ENCODE measurements at places on chromosomes 7 and 10.

DNA sequence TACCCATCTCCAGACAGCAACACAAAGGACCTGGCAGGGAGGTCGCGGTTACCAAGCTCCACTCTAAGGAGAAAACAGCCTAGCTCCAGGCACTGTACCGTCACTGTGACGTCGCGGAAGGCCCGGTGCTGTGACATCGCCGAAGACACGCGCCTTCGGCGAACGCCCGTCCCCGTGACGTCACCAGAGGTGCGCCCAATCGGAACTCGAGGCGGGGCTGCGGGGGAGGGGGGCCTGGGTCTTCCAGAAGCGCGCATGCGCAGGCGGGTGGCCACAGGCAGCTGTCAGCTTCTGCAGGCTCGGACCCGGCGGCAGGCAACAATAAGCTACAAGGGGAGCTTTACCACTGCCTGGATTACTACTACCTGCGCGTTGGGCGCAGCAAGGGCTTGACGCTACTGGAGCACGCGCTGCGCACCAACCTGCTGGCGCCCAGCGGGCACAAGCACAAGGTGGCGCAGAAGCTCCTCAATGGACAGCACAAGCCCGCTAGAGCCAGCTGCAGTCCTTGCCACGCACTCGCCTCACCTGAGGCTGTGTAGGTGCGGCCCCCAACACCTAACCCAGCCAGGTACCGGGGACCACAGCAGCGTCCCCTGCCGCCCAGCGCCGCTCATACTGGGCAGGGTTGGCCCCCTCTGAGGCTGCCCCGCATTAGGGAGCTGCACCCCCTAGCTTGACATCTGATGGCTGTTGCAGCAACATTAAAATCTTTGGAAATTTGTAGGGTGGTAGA is 208.4 kb downstream of the TPST1 start:
- peak; percentile 41 for DNase-seq

DNA sequence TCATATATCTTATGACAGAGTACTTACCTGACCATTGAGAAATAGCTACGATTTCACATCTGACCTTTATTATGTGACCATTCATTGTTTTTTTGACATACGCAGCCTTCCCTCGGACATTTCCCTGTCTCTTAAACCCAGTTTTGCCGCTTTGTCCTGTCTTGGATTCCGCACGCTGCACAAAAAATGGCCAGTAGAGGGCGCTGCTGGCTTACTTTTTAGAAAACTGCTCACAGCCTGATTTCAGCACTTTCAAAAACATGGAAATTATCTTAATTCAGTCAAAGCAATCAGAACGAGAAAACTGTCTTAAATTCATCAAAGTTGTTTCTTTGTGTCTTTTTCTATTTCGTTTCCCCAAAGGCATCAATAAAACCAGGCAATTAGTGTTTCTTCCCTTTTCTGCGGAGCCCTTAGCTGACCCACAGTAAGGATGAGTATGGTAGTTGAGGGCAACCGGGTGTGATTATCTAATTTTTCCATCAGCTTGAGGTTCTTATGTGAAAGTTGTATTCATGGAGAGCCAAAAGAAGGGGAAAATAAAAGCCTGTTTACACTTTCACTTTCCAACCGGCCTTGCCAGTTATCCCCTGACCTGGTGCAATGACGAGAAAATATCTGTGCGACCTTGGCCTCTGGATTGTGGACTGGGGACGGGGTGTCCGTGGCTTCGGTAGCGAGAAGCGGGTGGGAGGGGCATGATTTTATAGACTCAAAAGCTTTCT is 144.4 kb downstream of the DYNC1I1 start:
- DNase-seq = peak; percentile 30

DNA sequence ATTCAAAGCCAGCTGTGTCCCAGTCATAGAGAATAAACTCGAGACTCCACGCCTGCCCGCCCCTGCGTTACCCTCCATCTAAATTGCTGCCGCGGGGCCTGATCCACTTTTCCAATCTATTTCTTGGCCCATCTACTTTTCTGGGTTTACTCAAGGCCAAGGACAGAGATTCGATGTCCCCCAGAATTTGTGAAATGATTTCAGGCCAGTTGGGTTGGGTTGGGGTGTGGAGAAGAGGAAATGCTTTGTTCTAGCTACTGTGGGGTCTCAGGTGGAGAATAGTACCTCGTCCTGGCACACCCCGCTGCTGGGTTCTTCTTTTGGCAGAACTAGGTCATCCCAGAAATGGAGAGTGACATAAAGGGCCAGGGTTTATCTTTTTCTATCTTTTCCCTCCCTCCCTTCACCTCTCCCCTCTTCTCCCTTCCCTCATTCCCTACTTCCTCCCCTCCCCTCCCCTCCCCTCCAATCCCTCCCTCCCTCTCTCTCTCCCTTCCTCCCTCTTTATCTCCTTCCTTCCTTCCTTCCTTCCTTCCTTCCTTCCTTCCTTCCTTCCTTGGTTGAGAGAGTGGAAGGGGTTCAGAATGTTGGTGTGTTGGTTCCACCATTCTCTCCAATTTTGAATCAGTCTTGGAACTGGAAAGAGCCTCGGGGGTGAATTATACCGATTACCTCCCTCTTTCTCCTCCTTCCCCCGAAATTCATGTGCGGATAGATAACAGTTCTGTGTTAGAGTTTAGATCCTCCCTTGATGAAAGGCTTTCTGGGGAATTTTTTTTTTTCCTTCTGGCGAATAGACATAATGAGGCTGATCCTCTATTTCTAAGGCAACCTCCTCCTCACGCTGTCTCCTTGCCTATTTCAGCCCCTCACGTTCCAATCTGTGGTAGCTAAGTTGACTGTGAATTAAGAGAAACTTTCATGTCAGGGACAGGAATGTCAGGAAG is 1.2 kb upstream of the TMEM229A start:
- no peak for DNase-seq

GRCh38 chr10:34679177-34679576 is 135.9 kb downstream of the PARD3 start:
- DNase-seq = no peak

- no peak for DNase-seq
Measured at GRCh38 chr7:155483868-155484325, 26.0 kb downstream of the EN2 start.

GRCh38 chr7:144484445-144484844 is 81.0 kb upstream of the NOBOX start:
- no peak for DNase-seq

DNA sequence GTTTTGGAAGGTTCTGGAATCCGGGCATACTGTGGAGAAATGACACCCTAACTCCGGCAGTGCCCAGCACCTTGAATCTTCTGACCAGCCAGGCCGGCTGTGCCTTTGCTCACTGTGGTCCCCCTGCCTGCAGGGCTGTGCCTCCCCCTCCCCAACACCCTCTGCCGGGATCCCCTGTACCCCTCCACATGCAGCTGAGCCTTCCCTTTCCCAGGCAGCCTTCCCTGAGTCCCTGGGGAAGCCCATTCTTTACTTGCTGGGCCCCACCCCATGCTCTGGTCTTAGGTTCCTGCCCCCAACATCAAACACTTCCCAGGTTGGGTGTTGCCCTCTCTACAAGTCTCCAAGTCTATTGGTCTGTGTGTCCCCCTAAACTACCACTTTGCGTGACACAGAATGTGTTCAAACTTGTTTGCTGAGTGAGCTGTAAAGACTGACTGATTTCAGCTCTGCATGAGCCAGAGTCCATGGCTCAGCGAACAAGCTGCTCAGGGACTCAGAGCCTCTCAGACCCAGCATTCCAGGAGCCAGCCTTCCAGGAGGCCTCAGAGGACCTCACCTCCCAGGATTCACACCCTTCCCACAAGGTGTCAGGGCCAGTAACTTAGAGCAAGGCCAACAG is 31.6 kb downstream of the CALML5 start:
- DNase-seq = peak; percentile 44

DNA sequence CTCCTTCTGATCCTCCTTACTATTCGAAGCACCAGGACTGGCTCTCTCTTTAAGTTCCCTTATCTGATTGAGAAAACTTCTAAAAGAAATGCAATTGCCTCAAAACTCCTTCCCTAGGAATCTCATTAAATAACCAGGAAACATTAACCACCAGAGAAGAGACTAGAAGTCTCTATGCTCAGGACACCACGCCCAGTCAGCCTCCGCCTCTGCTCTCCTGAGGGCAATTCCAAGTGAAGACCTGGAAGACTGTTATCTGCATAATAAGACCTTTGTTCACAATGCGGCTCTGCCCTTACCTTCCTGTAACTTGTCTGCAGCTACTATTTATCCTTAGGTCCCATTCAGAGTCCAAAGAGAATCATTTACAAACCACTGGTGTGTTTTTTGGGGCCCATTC is 78.8 kb downstream of the ELMO1 start:
- DNase-seq = no peak

DNA sequence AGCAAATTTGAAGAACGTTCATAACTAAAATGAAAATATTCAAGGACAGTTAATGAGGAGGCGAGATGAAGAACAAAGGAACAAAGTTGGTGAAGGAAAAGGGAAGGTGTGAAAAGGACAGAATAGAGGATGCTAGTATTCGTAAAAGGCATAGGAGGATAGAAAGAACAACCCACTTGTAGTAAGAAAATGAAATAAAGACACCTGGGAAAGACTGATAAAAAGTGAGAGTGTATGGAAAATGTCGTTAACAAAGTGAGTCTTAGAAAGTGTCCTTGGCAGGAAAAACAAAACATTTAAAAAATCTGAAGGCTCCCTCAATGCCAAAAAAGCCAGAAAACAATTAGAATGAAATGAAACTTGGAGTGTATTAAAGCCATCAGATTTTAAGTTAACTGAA is 29.6 kb upstream of the ZC3HAV1 start:
- no peak for DNase-seq

GRCh38 chr7:137590071-137590755 is 246.7 kb upstream of the PTN start:
- DNase-seq = no peak

GRCh38 chr10:29961351-29961750 is 98.0 kb downstream of the JCAD start:
- DNase-seq = no peak

DNA sequence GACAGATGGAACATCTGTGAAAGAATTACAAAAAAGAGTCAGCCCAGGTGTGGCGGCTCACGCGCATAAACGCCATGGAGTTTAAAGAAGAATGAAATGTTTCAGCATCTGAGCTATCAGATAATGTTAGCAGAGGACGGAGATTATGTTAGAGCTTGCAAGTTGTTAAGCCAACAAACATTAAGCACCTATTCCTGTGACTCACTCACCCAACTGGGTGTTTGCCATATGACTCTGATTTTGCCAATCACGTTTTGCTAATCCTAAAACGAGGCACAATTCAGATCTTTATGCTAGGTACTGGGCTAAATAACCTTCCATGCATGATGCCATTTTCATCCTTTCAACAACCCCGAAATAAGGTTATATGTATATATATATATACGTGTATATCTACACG is 29.0 kb upstream of the CCNY start:
- no peak for DNase-seq

DNA sequence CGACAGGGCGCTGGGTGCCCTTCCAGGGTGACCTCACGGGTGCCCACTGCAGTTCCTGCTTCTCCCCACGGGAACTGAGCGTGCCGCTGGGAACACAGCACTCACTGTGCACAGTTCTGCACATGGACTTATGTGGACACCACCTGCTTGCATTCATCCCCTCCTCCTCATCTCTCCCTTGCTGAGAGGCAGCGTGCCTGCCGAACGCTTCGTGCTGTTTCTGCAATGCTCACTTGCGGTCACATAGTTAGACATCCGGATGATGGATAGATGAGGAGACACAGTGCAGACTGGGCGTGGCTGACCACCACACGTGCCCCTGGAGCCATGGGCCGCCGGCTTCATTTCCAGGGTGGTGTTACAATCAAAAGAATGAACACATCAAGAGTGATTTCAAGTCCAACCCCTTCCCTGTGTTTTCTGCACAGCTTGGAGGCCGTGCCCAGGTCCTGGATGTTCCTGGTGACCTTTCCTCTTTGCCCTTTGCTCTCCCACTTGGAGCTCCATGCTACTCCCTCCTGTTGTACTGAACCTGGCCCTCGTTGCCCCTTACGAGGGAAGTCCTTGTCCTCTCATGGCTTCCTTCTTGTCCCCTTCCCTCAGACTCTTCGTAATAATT is 119.4 kb downstream of the VIPR2 start:
- no peak for DNase-seq

- peak; percentile 66 for DNase-seq
Measured at GRCh38 chr7:135253851-135254771, 20.5 kb downstream of the STRA8 start.

GRCh38 chr7:133491846-133492652 is 239.2 kb downstream of the EXOC4 start:
- DNase-seq = peak; percentile 74

- no peak for DNase-seq
Measured at GRCh38 chr10:102416695-102417094, 1.9 kb downstream of the PSD start.

GRCh38 chr7:45098983-45099839 is 10.4 kb upstream of the NACAD start:
- DNase-seq = no peak

- no peak for DNase-seq
Measured at GRCh38 chr10:77867124-77867719, 59.3 kb downstream of the DLG5 start.

DNA sequence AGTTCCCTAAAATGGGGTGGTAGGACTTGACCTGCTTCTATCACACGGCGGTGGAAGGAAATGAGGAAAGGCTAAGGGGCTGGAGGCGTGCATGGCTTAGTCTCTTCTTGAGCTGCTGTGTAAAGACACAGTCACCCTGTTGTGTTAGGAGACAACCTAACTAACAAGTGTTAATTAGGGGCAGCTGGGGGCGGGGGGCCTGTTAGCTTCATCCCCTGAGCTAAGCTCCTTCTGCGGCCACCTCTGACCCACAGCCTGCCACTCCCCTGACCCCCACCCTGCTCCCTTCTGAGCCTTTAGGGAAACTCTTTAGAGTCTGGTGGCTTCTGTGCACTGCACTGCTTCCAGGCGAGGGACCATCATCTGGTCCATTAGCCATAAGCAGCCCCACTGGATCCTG is 28.0 kb downstream of the COL17A1 start:
- DNase-seq = no peak

DNA sequence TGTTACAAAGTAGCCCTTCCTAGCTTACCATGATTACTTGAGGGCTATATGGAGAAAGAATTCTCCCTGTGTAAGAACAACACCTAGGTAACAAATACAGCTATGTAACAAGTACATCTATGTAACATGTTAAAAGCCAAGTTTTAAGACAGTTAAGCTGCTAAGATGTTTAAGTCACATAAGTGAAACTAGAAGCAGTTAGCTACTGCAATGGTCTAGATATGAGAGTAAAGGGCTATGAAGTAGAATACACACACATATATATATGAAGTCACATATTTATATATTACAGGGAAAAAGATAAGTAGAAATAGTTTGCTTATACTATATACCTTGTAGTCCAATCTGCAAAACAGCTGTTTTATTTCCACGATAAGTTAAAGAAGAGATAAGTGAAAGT is 14.4 kb downstream of the POT1 start:
- DNase-seq = no peak

Measured in kidney glomerular epithelial cell (primary cell).